H4 (cell line): ENCODE measurements at places on chromosomes 3 and 15.

DNA sequence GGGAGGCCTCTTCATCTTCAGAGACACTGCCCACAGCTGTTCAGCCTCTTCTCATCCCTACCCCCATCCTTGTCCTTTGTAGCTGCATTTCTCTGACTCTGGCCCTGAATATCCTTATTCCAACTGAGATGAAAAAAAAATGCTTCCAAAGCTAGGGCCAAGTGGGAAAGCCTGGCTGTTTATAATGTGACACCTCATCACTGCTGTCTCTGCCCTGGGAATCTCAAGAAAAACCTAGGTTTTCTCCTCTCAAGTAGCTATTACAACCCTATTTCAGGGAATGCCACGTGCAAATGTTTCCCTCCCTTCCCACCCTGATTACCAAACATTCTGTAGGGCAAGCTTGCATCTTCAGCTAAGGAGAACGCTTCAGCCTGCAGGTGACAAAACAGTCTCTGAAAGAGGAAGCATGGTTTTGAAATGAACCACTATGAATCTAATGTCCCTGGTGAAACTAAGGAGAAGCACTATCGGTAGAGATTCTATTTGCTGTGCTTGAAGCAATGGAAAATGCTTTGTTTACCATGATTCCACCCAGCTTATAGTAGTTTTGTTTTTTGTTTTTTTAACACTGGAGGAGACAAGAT is 65.4 kb downstream of the USF3 start:
- DNase-seq = no peak

DNA sequence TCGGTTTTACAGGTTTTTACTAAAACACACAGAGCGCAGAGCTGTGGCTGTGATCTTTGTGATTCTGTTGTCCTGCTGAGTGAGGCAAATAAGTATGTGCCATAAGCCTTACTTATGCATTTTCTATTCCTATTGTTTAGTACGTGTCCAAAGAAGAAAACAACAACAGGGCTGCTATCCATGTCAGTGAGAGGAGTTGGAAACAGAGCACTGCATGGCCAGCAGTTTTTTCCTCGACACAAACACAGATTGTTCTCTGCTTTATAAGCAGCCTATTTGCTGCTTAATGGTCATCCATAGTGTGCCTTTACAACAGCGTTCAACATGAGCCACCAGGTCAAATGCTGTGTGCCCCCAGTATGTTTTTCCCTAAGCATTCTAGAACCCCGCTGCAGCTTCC is 79.8 kb downstream of the SHQ1 start:
- DNase-seq = no peak

DNA sequence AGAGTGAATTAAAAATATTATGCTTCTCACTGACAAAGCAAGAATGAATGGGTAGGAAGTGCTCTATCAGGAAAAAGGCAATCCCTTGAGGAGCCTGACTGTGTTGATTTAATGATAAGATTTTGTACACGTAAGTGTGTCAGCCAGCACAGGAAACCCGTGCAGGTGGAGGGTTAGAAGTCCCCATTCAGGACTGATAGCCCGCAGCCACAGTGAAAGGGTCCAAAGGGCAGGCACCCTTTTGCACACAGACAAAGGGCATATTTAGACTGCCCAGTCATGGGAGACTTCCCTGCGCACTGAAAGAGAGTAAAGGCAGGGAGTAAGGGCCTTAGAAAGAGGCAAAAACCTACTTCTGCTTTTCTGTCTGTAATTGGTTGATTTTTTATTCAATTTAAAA is 26.4 kb upstream of the SKIL start:
- DNase-seq = no peak

DNA sequence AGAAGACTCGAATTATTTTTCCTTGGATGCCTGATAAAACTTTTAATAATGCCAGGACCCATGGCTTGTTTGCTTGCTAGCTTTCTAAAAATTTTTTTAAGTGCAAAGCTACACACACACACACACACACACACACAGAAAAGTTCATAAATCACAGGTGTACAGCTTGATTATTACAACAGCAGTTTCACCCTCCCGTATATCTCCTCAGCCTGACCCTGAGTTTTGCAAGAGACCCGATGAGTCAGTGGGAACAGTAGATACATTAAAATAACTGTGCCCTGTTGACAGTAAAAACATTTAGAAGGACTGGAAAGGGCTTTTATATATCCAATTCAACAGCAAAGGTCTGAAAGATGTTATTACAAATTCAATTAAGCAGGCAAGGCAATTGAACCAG is 46.7 kb downstream of the EMC4 start:
- no peak for DNase-seq

DNA sequence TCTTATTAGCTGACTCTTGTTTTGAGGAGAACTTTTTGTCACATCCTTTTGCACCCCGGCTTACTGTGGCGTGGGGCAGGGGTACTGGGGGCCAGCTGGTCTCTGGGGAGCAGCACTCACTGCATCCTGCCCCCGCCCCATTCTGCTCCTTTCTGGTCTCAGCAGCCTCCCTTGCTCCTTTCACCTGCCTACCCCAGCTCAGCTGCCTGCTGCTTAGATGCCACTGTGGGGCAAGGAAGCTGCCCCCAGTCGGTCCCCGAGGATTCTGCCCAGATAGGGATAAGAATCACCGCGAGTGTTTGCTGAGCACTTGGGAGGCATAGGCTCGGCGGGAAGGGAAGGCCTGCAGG is 32.0 kb downstream of the APBA2 start:
- DNase-seq = no peak

DNA sequence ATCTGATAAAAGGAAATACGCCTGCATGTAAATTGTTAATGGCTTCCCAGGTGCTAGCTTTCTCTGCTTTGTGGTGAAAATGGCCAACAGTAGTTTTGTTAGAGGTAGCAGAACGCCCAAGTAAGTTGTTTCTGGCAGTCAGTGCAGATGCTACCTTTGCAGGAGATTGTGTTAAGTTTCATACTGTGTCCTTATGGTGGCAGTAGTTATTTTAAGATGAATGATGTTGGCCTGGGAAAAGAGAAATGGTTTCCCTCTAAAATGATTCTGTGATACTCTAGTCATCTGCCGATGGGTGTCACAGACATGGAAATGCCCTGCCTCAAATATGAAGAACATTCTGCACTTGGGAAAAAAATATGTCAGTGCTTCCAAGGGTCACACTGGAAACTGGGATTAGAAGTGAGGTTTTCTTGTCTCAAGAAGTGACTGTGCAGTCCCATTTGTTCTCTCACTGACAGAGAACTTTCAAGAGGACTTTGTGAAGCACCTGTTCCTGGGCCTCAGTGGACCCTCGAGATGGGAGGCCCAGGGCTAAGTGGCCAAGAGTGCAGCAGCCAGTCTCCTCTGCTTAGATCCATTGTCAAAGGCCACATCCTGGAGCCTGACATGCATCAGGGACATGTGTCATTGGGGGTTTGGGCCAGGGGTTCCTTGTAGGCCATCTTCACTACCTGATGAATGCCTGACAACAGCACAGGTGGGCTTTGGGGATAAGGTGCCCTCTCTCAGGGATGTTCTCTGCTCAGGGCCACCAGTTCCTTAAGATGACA is 393.3 kb downstream of the CACNA2D3 start:
- DNase-seq = no peak

DNA sequence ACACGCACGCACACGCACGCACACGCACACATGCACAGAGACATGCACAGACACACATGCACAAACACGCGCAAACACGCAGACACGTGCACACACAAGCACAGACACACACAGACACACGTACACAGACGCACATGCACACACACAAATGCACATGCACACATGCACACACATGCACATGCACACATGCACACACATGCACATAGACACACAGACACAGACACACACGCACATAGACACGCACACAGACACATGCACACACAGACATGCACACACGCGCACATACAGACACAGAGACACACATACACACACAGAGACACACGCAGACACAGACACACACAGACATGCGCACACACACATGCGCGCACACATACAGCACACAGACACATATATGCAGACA is 26.4 kb upstream of the PIGZ start:
- DNase-seq = no peak

GRCh38 chr3:66577426-66578203 is 76.8 kb upstream of the LRIG1 start:
- DNase-seq = no peak
